ENCODE measurements at places on chromosomes 2 and 18.

GRCh38 chr2:5433855-5434254 is 258.3 kb upstream of the SOX11 start:
- DNase-seq, result no peak

GRCh38 chr2:25410370-25410769 is 68.6 kb upstream of the DNMT3A start:
- DNase-seq, result no peak

- no peak for DNase-seq
These were observed 1224.4 kb upstream of the LRRTM1 start for GRCh38 chr2:81528852-81529480.

DNA sequence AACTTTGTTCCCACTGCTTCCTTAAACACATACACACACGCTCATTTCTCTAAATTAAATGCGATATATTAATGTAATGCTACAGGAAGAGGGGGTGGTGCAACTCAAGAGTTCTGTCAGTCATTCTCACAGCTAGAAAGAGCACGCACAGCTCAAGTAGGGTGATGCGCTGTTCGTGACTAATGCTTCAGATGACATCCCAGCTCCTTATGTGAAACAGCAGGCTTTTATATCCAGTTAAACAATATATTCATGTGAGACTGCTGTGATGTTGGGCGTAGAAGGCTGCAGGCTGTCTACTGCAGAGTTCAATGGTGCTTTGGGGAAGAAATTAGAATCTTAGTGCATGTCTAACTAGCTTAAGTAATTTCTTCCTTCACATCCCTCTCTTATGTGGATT is 912.6 kb upstream of the FSHR start:
- DNase-seq, result no peak

- no peak for DNase-seq
These were observed 1460.3 kb downstream of the SUCLG1 start for GRCh38 chr2:82998781-82999180.

GRCh38 chr18:42326752-42327151 is 371.7 kb downstream of the PIK3C3 start:
- DNase-seq, result no peak

- no peak for DNase-seq
These were observed 226.2 kb upstream of the TNP1 start for GRCh38 chr2:217086038-217086522.

DNA sequence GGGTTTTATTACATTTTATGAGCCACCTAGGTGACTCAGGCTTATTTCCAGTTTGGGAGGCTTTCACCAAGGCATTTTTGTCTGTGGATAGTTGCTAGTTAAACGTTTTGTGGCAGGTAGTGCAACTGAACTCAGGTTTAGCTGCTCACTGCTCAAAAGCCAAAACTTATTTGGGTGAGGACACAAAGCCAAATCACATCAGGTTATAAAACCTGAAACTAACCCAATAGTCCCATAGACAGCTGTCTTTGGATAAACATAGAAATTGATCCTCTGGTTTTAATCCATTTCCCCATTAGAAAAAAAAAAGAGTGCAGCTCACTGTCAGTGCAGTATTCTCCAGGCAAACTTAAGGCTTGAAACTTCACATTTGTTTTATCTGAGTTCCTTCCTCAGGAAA is 362.6 kb upstream of the TFPI start:
- DNase-seq, result no peak

- DNase-seq, result peak; percentile 81
These were observed 4.9 kb downstream of the FEV start for GRCh38 chr2:218979846-218980734.

DNA sequence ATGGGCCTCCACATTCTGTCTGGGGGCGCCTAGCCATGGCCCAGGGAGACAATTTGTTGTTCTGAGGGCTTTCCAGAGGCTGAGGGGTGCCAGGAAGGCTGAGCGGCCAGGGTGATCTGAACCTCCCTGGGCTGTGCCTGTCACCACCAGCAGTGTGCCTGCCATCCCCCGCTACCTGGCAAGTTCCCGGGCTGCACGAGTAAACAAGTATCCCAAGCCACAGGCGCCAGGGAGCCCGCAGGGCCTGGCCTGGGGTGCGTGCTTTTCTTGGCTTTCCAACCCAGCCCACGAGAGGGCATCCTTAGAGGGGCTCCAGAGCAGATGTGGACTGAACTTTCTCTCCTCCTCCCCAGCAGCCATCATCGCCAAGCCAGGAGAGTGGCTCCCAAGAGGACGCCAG is 35.1 kb upstream of the B3GNT7 start:
- no peak for DNase-seq
